Stimulated activated CD4-positive, alpha-beta T cell treated with anti-CD3 and anti-CD28 coated beads, Interleukin-4, amount 100 ng/mL, for 1 hour (primary cell): ENCODE measurements at places on chromosomes 16 and 17.
A peak's percentile ranks its signal among the peaks of the same experiment; 100 is the strongest.

- DNase-seq, result no peak
Measured at GRCh38 chr16:12087901-12088421, 111.4 kb downstream of the SNX29 start.

DNA sequence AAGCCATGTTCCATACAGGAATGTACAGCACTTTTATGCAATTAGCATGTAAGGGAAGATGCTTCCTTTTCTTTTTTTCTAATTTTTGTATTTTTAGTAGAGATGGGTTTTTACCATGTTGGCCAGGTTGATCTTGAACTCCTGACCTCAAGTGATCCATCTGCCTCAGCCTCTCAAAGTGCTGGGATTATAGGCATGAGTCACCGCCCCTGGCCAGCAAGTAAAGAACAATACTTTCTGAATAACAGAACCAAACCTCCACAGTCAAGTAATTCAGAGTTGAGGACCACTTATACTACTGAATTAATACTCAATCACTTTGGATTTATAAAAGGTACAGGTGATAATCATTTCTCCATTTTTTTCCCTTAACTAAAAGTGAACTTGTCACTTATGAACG lies 13.0 kb downstream of the C16orf87 start:
- DNase-seq, result no peak

DNA sequence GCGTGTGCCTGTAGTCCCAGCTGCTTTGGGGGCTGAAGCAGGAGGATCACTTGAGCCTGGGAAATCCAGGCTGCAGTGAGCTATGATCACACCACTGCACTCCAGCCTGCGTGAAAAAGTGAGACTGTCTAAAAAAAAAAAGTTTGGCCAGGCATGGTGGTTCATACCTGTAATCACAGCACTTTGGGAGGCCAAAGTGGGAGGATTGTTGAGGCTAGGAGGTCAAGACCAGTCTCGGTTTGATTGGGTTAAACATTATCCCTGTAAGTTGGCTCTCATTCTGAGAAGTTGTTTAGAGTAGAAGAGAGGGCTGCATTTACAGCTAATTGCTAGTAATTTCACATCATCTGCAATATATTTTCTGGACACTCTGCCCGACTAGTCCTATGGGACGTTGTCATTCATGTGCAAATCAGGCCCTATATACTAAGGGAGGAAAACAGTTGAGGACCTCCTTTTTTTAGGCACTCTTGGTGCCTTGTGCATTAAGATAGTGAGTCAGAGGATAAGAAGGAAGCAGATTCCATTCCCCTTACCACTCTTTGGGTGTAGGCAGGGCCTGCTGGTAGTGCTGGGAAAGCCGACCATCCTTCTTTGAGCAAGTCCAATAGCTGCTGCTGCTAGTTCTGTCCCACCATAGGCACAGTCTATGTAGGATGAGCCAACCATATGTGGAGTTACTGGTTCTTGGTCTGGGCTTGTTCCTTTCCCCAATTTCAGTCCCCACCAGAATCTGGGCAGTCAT lies 18.7 kb downstream of the HMOX2 start:
- no peak for DNase-seq

- DNase-seq, result no peak
Measured at GRCh38 chr16:8943001-8943763, 20.5 kb downstream of the USP7 start.

DNA sequence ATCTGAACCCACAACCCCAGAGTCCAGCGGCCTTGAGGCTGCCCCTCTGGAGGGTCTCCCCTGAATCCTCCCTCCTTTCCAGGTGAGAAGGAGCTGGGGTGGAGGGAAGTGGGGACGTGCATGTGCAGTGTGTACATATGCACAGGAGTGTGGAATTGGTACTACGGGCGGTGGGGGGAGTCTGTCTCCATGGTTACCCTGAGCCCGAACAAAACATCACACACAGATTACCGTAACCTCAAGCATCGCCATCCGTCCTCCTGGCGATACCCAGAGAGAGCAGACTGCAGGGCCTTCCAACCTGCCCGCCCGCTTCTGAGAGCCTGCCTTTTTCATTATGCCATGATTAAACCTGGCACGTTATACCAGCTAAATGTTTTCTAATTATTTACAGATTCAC lies 25.1 kb downstream of the GSG1L start:
- no peak for DNase-seq

- no peak for DNase-seq
Measured at GRCh38 chr16:27708651-27709050, 158.7 kb downstream of the KATNIP start.

DNA sequence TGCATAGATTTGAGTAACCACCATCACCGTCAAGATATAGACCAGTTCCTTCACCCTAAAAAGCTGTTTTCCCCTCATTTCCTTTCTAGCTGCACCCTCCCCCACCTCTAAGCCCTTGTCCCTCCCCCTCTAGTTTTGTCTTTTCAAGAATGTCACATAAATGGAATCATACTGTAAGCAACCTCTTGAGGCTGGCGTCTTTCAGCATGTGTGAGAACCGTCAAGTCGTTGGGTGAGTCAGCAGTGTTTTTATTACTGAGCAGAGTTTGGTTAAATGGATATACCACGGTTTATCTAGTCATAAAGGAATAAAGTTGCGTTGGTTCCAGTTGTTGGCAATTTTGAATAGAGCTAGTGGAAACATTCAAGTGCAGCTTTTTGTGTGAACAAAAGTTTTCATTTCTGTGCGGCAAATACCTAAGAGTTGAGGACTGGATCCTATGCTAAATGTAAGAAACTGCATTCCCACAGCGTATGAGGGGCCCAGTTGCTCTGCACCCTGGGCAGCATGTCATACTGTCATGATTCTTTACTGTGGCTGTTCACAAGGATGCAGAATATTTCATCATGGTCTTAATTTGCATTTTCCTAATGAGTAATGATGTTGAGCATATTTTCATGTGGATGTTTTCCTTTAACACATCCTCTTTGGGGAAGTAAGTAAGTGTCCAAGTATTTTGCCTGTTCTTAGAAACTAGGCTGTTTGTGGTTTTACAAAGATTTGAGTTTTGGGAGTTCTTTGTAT lies 264.3 kb downstream of the CPPED1 start:
- peak; percentile 19 for DNase-seq

GRCh38 chr16:13702614-13703013 lies 217.3 kb upstream of the ERCC4 start:
- DNase-seq, result no peak
